Naive thymus-derived CD8-positive, alpha-beta T cell (primary cell): ENCODE measurements at places on chromosomes 16 and 17.

- DNase-seq, result no peak
Measured at GRCh38 chr16:71687861-71688260, 36.6 kb downstream of the PHLPP2 start.

- DNase-seq, result no peak
Measured at GRCh38 chr17:62672957-62673356, 45.5 kb downstream of the MRC2 start.

GRCh38 chr17:281365-281999 is 71.1 kb downstream of the RPH3AL start:
- no peak for DNase-seq

- no peak for DNase-seq
Measured at GRCh38 chr17:42135664-42136653, 13.4 kb downstream of the HSPB9 start.

DNA sequence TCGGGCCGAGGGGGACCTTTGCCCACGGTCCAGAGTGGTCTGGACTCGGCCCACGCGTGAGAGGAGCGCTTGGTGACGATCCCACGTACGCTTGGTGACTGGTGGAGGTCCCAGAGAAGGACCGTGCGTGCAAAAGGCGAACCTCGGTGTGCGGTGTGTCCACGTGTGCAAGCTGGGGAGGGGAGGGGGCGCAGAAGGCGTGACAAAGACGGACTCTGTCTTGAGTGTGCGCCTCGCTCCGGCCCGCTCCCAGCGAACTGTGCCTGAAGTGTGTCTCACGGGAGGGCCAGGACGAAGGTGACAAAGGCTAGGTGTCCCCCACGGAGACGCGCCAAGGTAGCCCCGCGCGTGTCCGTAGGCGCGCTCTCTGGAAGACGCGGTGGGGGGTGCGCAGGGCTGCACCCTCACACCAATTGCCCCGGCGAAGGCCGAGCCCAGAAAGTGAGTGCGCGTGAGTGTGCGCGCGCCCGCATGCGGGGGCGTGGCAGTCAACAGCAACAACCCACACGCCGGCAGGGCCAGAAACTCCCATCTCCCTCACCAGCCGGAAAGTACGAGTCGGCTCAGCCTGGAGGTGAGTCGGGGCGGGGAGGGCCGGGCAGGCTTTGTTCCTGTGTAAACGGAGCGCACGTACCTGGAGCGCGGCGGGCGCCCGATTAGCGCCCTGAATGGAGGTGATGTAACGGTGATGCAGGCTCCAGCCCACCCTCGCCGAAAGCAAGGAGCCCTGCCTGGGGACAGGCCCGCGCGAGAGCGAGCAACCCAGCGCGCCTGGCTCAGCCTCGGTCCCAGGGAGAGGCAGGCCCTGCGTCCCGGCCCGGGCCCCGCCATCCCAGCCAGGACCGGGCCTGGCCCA is at the start of gene GPRC5C:
GPRC5C (plus strand) TSS at position 521 of the 856 bp plus-strand sequence. CDS start 7,689 bp downstream, outside the sequence.
- no peak for DNase-seq

- DNase-seq, result no peak
Measured at GRCh38 chr17:28487881-28488532, 14.6 kb downstream of the SLC13A2 start.

- no peak for DNase-seq
Measured at GRCh38 chr16:57532266-57532625, 4.1 kb downstream of the CCDC102A start.

DNA sequence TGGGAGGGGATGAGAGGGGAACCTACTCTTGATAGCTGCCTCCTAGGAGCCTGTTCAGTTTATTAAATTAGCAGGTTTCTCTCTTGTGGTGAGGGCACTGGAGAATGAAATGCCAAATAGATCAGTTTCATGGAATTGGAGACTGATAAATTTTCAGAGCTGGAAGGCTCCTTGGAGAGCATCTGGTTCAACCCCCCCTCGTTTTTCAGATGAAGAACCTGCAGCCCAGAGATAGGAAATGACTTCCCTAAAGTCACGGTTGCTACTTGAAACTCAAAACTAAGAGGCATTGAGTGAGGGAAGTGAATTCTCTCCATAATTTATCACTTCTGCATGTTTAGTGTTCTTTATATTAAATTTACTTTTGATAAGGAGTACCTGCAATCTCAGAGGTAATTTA is 366.0 kb upstream of the CCL2 start:
- no peak for DNase-seq

- no peak for DNase-seq
Measured at GRCh38 chr16:24282141-24282540, 26.0 kb downstream of the CACNG3 start.

DNA sequence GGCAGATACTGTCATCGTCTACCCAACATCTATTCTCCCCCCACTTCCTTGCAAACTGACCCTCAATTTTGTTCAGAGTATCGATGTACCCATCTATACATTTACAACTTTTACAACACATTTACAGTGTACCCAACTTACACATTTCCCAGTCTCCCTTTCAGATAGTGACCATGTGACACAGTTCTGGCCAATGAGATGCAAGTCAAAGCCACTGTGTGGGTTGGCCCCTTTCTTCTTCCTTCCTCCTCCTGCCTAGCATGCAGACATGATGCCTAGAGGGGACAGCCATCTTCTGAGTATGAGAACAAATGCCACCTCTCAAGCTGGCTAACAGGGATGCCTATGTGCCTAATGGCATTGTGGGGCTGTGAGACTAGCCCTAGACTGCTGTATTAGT is 11.3 kb upstream of the NFAT5 start:
- no peak for DNase-seq
